Activated naive CD8-positive, alpha-beta T cell treated with anti-CD3 and anti-CD28 coated beads, Interleukin-2, amount 10 ng/mL, durations not matched to agents 7 days and 5 days (primary cell): ENCODE measurements at places on chromosomes 1 and 21. TPM values are rescaled to one million over a fixed set of nuclear protein-coding genes. Genes with fewer than 3 reads are reported as not detected.

DNA sequence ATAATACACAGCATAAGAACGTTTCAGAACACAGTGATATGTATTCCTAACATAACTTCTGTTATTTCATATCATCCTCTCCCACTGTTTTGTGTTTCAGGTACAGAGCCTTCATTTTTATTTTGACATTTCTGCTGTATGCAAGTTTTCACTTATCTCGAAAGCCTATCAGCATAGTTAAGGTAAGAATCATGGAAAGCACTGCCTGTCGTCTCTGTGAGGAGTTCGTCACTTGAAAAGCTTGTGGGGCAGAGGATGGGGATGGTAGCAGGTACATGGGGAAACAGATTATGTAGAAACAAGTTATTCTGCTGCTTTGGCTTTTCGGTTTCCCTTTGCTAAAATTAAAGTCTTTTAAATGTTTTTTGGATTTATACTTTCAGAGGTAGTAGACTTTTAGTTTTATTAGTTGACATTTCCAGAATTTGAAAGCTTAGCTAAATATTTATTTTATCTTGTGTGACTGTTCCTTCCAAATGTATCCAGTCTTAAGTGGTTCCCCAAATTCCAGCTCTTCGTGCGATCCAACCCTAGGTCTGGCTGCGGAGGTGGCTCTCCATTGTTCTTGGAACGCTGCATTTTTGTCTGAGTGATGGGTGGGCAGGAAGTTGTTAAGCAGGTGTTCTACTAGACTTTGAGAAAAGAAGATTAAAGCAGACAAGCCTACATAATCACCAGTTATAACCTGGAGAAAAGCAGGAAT, 12.2 kb downstream of the SLC37A1 start:
- DNase-seq, result no peak

GRCh38 chr1:65002508-65003315, 36.4 kb upstream of the JAK1 start:
- DNase-seq, result peak; percentile 76

DNA sequence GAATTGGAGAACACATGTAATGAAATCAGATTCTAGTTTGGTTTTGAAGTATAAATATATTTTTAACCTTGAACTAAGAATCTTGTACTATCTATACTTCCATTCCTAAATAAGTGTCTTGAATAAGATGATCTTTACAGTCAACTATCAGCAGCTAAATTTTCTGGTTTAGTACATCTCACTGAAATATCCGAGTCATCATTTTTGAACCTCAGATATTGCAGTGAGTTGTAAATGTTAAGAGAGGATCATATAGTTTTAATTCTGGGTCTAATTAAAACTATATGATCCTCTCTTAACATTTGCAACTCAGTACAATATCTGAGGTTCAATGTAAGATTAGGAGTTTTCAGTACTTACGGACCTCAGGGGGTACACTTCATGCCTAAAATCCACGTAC, 768.8 kb upstream of the ADAMTS5 start:
- DNase-seq, result no peak

Gene AGT
- total RNA-seq, result not detected

Gene OVAAL
- not detected for total RNA-seq
